NCI-H460 (cell line): ENCODE measurements at places on chromosomes 4 and X. TPM values are rescaled to one million over a fixed set of nuclear protein-coding genes. Genes with fewer than 3 reads are reported as not detected.

DNA sequence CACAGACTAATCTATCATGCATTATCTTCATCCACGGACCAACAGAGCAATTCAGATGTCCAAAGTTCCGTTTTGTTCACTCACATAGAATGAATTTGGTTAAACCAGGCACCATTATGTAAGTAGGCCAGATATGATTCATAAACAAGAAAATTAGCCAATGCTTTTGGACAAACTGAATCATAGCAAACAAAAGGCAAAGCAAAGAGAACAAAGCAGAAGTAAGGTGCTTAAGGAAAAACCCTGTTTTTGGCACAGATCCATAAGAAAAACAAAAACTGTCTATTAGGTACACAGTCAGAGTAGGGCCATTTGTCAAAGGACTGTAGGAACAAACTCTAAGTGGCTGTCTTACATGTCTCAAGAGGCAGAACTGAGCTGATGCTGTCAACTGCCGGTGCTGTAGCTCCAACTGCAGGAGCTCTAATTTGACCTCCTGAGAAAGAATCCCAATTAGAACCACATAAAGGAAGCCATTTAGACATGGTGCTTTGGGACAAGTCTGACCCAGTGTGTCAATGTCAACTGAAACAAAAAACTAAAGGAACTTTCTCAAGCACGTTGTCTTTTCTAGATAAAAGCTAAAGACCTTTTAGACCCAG lies 146.7 kb downstream of the COL25A1 start:
- DNase-seq: no peak

GRCh38 chr4:54745031-54745770 lies 87.4 kb downstream of the KIT start:
- no peak for DNase-seq

Gene PAGE2B
- total RNA-seq: not detected in 2 replicates

DNA sequence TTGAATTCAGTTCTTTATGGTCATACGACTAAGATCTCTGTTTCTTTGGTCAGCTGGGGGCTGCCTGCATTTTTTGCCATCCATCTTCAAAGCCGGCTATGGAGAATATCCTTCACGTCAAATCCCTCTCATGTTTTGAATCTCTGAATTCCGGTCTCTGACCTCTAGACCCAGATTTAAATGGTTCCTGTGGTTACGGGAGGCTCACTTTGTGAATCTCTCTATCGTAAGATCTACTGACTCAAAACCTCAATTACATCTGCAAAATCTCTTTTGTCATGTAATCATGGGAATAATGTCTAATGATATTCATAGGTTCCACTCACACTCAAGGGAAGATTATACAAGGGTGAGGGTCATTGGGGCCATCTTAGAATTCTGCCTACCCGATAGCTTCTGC lies 5.7 kb upstream of the MPC1L start:
- no peak for DNase-seq

GRCh38 chr4:113635739-113636437 lies 125.7 kb downstream of the CAMK2D start:
- DNase-seq: no peak

Gene SLC9B1
- 0.12 and 0.26 TPM in 2 replicates for total RNA-seq

- peak; percentile 49 for DNase-seq
These were observed 298.4 kb downstream of the ARHGAP10 start for GRCh38 chr4:148030193-148030873.

Gene EPHA5
- total RNA-seq: 21.5 and 21.7 TPM in 2 replicates

- DNase-seq: no peak
These were observed 35.7 kb upstream of the FAM241A start for GRCh38 chr4:112109360-112110058.

Gene HS3ST1
- 0.54 and 4.6 TPM in 2 replicates for total RNA-seq

Gene FREM3
- not detected in 2 replicates for total RNA-seq

- DNase-seq: no peak
These were observed 20.1 kb upstream of the MAP7D3 start for GRCh38 chrX:136271300-136271699.

- DNase-seq: no peak
These were observed 426.9 kb upstream of the BOD1L1 start for GRCh38 chr4:14054391-14054790.

- DNase-seq: no peak
These were observed 11.6 kb upstream of the SCD5 start for GRCh38 chr4:82810176-82810575.

Gene ZDHHC15
- not detected in 2 replicates for total RNA-seq

GRCh38 chrX:129934952-129935351 lies 29.0 kb downstream of the UTP14A start:
- no peak for DNase-seq

DNA sequence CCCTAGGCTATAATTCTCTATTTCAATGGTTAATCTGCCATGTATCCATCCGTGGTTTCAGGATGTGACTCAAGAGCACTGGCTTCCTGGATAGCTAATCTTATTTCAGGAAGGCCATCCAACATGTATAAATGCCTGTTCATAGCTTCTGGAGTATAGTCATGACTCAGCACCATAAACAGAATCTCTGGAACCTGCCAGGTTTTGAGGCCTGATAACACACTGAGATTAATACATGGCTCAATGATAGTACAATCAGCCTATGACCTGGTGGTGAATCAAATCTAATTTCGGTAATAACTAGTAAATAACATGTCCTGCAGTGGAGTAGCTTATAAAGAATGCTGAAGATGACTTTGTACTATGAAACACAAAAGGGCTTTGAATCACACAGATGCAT lies 5.7 kb upstream of the IL13RA2 start:
- peak; percentile 43 for DNase-seq

Gene NAT8L
- total RNA-seq: 7.1 and 7.7 TPM in 2 replicates

GRCh38 chr4:60944060-60944459 lies 256.1 kb upstream of the ADGRL3 start:
- DNase-seq: peak; percentile 15

DNA sequence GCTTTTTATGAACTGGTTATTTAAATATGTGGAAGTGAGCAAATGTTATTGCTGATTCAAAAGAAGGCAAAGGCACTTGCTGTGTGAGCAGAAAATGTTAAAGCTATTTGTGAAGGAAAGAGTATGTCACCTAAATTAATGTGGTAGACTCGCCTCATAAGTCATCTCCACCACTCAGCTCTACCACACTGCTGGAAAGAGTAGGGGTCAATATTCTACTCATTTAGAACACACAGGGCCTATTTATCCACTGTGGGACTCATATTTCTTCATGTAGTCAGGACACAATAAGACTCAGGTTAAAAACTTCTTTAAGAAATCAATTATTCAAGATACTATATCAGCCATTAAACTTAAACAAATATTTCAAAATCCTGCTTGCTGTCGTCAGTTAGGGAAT lies 106.5 kb downstream of the SLC7A11 start:
- DNase-seq: no peak

GRCh38 chrX:69424910-69425309 lies 79.2 kb upstream of the NALF2 start:
- no peak for DNase-seq

- no peak for DNase-seq
These were observed at the start of gene PLXNA3 for GRCh38 chrX:154458116-154458953. PLXNA3 (plus strand) TSS chrX:154458281; CDS start chrX:154460184, 1,903 bp downstream.

DNA sequence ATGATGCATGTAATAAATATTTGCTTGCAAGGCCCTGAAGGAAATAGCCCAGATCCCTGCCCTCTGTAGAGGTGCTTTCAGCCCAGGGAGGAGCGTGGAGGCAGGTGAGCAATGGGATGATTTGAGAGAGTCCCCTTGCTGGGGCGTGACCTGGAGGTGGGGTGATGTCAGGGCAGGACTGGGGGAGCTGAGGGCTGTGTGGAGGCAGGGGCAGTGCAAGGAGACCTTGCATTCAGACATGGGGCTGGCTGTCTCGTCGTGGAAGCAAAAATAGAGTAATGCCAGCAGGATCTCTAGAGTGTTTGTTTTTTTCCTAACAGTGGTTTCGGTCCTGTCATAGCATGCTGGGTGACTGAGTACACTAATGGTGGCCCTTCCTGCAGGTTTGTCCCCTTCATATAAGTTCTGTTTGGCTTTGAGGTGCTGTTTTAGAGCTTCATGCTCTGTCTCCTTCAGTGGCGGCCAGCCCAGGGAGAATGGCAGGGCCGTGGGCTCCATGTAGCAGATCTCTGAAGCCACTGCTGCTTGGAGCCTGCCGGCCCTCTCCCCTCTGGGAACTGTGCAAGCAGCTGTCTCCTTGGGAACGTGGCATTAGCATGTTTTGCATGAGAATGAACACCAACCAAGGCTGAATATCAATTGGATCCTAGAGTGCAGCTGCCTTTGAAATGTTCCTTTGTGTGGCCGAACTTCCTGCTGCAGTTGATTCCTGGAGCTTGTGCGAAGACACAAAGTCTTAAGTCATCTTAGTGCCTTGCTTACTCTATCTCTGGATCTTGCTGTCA lies 39.3 kb upstream of the CLDN34 start:
- no peak for DNase-seq

Gene NHS
- total RNA-seq: 4.6 and 5.0 TPM in 2 replicates

DNA sequence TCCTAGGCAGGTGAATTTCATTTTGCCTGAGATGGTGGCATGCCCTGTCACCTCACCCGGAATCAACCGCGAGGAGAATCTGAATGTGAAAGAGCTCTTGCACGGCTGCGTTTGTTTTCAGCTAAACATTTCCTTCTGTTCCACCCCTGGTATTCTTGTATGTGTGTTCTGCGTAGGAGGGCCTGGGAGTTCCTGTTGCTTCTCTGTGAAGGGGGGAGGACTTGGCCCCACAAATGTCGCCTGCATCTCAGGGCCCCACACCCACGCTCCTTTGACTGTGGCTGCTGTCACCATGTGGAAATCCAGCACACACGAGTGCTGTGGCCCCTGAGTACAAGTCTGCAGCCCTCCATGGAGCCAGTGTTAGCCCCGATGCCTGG lies 45.8 kb upstream of the CLCN4 start:
- DNase-seq: no peak

Gene TLR3
- 1.9 and 3.3 TPM in 2 replicates for total RNA-seq

DNA sequence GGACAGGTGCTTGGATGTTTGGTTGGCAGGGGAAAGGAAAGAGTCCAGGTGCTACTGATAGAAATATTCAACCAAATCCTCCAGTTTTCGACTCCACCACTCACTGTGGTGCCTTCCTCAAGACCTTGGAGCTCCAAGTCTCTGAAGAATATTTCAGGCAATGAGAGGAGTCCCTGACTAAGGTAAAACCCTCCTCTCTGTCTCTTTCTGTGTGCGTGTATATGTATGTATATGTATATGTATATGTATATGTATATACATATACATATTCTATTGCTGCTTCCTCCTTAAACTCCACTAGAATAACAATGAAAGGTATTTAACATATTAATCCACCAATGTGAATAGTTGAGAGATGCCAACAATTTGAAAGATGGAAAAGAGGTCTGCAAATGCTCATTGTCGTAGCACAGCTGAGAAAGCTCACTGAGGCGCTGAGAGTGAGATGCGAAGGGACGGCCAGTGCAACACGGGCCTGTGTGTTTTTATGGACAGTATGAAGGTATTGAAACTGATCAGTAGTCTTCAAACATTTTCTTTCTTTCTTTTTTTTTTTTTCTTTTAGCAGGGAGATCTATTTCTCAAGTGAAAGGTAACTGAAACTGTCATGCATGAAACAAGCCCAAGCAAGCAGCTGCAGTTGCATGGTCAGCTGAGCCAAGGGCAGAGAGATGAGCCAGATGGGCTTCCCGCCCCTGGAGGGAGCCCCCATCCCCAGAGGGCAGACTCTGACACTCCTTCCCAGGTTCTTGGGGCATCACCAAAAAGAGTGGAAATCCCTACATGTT lies 41.1 kb upstream of the HS3ST1 start:
- DNase-seq: no peak

DNA sequence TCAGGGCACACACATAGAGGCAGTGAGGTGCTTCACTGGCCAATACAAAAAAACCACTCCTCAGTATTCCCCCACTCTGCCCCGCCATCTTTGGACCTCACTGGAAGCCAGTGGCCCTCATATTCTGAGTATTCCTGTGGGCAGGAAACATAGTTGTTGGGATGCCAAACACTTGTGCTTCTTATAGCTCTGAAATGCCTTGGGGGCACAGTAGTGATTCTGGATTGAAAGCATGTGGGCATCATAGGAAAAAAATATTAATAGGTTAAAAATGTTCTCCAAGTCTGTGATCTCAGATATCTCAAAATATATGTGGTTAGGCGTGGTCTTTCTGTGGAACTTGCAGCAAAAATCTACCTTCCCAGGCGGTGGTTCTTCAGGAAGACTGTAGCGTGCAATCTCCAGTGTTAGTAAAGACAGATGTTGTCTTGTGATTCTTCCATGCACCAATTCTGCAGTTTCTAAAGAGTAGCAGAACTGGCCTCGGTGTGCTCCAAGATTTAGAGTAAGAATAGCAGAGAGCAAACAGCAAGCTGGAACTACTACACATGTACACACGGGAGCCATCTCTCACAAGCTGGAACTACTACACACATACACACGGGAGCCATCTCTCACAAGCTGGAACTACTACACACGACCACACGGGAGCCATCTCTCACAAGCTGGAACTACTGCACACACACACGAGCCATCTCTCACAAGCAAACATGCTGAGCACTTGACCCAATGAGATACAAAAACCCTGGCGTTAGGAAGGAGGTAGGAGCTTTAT lies 8.0 kb upstream of the TENM3 start:
- no peak for DNase-seq

DNA sequence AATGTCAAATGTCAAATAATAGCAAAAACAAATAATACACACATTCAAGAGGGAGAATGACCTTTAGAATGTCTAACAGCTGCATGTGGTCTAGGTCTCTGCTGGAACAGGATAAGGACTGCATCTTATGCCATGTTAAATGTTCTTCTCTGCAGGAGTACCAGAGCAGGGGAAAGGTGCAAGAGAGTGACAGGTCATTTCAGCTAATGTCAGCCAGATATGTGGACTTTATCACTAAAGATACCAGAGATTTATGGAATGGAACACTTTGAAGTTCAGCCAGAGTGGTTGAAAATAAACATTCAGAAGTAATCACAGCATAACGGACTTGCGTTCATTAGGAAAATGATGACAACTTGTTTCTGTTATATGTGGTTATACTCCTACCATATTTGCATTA lies 24.3 kb downstream of the GRID2 start:
- DNase-seq: no peak

DNA sequence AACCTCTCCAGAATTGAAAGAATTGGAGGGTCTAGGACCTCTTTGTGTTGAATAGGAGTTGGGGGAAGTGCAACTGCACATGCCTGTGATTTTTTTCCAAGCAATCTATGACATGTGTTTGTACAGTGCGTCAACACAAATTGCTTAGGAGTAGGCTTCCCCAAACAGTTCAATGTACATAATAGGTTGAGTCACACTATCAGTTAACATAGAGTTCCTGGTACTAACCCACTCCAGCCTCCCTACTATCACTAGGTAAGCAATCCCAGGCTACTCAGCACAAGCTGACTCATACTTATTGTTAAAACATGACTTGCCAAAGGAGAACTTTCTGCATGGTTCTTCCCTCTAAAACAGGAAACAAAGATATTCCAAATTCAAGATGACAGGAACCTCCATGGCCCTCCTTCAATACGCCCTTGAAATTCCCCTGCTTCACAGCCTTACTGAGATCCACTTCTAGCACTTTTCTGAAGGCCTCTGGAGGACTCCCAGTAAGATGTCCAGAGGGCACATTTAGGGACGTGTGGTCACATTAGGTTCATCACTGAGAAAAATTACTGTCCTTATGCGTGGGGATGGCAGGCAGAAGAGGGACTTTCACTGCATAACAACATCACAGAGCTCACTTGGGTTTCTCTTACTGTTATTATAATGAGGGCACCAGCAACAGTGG lies 8.4 kb upstream of the VSIG1 start:
- DNase-seq: peak; percentile 73

- no peak for DNase-seq
These were observed 102.4 kb downstream of the TEX11 start for GRCh38 chrX:70806081-70806480.

GRCh38 chr4:77073106-77073809 lies 2.5 kb downstream of the CCNI start:
- no peak for DNase-seq
